Ascending aorta (tissue), 2 donors: ENCODE measurements at places on chromosomes 16 and 17.

DNA sequence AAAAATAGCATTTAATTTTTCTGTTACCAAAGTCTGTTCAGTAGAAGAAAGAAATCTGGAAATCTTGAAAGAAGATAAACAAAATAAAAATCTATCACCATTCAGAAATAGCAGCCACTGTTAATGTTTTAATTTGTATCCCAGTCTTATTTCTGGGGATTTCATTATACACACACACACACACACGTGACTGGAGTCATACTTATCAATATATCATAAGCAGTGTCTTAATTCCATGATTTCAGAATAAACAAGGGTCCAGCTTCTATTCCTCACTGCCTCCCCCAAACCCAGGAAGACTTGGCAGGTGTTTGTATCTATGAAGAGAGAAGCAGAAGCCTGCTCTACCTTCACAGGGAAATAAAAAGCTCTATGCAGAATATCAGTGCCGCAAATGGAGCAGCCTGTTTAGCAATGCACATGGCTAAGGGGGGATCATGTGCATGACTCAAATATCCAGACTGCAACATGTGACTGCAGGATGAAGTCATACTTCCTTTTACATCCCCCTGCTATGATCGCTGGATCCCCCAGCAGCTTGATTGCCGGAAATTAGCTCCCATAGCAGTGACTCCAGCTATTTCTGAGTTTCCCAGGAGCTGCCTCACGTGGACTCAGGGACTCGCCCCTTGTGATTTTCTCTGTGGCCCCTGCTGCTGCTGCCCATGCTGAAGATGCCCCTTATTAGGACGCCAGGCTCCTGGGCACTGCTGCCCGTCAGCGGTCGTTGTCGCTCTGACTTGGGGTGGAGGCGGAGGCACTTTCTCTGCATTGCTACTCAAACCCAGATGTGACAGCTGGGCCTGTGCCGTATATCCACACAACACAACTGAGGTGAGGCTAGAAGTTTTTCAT, 341.0 kb downstream of the CPPED1 start:
- no peak for DNase-seq

- DNase-seq = no peak
Measured at GRCh38 chr16:85015481-85016187, 4.3 kb upstream of the ZDHHC7 start.

- DNase-seq = peak; percentile 16
Measured at GRCh38 chr17:59858167-59858816, 34.5 kb downstream of the TUBD1 start.

- no peak for DNase-seq
Measured at GRCh38 chr17:828761-829160, 46.6 kb downstream of the MRM3 start.

GRCh38 chr16:19844945-19845641, 39.6 kb downstream of the GPRC5B start:
- no peak for DNase-seq
